Airway epithelial cell (primary cell): ENCODE measurements at places on chromosomes 4 and X. TPM values are rescaled to one million over a fixed set of nuclear protein-coding genes. Genes with fewer than 3 reads are reported as not detected.

Gene POU4F2
- not detected in 2 replicates for total RNA-seq

Gene AMER1
- total RNA-seq = 2.2 and 2.8 TPM in 2 replicates

Gene CHRNA9
- not detected in 2 replicates for total RNA-seq

Gene DRD5
- not detected in 2 replicates for total RNA-seq
